ENCODE measurements at places on chromosomes 16 and 17.

DNA sequence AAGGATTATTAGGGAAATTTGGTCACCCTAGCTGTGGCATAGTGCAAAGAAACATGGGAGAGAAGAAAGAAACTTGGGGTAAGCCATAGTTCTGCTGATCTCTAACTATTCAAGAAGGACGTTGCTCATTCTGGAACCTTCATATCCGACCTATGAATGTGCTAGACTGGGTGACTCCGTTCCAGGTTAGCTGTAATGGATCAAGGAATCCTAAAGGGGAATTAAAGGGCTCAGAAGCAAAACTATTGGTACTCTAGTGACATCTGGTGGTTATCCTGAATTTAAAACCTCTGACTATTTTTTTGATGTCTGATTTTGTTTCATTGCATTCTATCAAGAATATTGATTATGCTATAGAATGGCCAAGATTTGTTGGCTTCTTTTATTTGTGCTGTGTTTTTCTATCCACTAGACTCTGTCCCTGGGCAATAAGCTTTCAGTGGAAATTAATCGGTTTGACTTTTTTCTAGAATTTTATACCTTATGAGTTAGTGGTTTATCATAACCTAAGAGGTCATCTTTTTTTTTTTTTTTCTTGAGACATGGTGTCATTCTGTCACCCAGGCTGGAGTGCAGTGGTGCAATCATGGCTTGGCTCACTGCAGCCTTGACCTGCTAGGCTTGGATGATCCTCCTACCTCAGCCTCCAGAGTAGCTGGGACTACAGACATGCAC is 19.5 kb downstream of the PCTP start:
- no peak for DNase-seq

- DNase-seq, result no peak
These were observed 85.6 kb downstream of the TTC19 start for GRCh38 chr17:16085066-16085699.

DNA sequence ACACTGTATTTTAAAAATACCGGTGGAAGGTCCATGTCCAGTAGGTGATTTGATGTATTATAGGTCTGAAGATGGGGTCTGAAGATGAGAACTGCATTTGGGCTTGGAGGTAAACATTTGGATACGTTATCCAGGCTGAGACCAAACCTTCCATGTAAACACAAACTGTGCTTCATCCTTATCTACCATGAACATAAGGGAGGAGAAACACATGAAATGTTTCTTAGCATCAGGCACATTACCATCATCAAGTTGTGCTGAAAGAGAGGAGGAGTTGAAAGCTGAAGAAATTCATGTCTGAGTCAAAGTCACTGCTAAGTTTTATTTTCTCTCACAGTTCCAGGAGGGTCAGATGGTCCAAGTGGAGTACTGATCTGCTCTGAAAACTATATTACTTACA is 11.4 kb downstream of the SF3B3 start:
- DNase-seq, result no peak

DNA sequence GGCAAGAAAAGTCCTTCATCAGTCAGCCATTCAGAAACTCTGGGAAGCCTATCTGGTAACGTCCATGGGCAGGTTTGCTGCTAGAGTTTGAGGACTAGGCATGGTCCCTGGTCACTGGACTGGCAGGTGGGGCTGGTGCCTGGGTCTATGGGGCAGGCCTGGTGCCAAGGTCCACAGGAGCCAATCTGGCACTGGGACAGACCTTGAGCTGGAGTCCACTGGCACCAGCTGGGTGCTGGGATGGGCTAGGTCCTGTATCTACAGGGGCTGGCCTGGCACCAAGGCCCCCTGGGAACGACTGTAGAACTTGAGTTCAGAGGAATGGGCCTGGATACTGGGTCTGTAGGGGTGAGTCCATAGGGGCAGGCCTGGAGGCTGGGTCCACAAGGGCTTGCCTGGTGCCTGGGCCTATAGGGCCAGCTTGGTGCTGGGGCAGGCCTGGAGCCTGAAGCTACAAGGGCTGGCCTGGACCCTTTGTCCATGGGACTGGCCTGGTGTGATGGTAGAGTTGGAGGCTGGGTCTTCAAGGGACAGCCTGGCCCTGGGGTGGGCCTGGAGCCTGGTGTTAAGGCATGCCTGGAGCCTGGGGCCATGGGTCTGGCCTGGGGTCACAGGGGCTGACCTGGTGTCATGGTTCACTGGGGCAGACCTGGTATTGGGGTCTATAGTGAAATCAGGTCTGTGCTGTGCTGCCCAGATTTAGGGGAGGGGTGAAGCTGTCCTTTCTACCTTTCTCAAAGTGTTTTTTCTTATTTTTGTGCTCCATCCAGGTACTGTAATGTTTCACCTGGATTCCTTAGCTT is 30.5 kb upstream of the NKD1 start:
- no peak for DNase-seq

DNA sequence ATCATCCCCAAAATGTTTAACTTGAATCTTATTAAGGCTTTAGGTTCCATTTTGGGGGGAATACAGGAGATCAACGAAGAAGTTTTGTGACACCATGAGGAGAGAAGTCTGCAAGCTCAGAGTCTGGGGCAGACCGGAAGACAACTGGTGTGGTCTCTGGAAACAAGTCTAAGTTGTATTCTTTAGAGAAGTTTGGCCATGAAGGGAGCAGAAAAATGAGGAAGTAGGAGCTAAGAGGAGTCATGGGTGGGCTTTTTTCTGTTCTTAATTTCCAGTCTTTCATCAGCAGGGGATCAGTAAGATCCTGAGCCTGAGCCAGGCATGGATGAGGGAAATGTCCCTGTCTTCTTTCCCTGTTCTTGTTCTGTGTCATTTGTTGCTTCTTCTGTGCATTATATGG is 35.8 kb upstream of the NF1 start:
- peak; percentile 21 for DNase-seq

- no peak for DNase-seq
These were observed 21.4 kb downstream of the CDH5 start for GRCh38 chr16:66387817-66388332.

DNA sequence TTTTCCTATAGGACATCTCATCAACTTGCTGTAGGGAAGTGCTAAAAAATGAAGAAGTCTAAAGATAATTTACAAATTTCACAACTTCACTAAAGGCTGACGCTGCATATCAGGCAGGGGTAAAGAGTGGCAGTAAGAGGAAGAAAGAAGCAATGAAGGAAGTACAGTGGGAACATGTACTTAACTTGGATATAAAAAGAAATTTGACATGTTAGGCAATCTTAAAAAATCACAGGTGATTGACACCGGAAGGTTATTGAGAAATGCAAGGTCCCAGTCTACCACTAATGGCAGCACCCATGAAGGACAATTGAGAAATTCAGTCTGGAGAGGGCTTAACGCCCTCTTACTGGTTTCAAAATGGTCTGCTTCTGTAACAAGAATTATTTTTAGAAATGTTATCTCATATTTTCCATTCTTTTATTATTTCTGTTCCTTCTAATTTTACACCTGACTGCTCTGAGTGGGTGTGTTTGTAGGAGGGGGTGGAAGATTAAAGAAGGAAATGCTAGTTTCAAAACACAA is 358.1 kb downstream of the KCNJ2 start:
- peak; percentile 45 for DNase-seq

DNA sequence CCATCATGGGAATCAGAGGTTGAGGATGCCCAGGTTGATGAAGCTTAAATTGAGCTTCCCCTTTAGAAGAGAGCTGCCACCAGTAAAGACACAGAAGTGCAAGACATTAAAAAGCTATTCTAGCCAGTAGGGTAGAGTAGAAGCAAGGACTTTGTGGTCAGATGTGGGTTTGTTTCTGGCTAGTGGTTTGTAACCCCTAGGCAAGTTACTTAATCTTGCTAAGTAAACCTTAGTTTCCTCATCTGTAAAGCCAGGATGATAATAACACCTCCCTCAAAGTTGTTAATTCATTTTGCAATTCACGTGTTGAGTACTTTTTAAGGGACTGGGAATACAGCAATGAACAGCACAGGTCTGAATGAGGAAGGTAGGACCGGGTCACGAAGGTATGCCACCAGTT is 3.6 kb downstream of the SNTB2 start:
- DNase-seq, result no peak

- no peak for DNase-seq
These were observed 62.4 kb downstream of the NT5M start for GRCh38 chr17:17365476-17366110.

GRCh38 chr17:63446753-63447470 is 806 bp upstream of the CYB561 start:
- DNase-seq, result no peak

GRCh38 chr16:27221576-27222248 is 18.4 kb downstream of the KDM8 start:
- DNase-seq, result no peak

- DNase-seq, result no peak
These were observed 19.3 kb upstream of the CFAP20 start for GRCh38 chr16:58148526-58148925.

DNA sequence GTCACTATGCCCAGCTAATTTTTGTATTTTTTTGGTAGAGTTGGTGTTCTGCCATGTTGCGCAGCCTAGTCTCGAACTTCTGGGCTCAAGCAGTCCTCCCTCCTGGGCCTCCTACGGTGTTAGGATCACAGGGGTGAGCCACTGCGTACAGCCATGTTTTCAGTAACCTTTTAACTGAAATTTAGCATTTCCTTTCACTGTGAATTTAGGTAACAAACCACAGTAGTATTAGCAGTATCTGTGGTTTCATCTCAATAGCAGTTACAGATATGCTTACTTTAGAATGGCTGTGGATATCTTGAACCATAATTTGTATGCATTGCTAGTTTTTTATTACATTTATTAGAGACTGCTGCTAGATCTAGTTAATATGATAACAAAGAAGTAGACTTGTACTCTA is 4.3 kb upstream of the RANGRF start:
- DNase-seq, result no peak

DNA sequence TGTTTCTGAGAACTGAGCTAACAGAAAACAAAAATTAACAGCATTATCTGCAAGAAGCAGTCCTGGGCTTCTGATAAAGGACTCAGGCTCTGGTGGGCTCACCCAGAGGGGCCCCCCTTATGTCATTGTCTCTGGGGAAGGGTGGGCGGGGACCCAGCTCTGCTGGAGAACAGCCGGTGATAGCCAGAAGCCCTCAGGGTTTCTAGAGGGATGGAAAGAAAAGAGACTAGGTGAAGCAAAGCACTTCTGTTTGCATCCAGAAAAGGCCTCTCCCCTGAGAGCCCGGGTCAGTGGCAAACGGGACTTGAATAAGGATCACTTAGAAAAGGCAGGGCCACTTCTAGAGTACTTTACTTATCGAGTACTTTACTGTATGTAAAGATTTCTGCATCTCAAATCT is 7.0 kb upstream of the CDC42EP4 start:
- no peak for DNase-seq

DNA sequence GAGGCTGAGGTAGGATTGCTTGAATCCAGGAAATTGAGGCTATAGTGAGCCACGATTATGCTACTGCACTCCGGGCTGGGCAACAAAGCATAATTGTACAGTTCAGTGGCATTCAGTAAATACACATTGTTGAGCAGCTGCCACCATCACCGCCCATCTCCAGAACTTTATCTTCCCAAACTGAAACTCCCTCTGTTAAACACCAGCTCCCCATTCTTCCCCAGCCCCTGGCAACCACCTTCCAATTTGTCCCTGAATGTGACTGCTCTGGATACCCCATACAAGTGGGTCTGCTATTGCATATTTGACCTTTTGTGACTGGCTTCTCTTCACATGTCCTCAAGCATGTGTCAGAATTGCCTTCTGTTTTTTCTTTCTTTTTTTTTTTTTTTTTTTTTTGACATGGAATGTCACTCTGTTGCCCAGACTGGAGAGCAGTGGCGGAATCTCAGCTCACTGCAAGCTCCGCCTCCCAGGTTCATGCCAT is 2.9 kb downstream of the RPL38 start:
- DNase-seq, result no peak

DNA sequence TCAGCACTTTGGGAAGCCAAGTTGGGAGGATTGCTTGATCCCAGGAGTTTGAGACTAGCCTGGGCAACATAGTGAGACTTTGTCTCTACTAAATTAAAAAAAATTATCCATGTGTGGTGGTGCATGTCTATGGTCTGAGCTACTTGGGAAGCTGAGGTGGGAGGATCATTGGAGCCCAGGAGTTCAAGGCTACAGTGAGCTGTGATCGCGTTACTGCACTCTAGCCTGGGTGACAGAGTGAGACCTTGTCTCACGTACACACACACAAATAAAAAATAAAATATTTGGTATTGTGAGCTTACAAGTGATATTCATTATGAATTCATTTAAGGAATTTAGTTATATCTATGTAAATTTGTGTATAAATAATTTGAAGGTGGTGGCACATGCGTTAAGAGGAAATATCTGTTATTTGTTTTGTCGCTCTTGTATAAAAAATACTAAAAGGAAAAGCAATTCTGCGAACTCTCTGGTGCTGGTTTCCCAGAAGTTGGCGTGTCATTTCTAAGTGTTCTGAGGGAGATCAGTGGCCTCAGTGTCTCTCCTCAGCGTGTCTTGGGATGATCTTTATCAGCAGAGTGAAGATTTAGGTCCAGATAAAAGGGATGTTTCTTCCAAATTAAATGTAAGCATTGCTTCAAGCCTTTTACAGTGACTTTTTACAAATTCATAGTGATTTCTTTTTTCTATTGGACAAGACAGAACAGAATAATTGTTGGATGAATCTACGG is 187.6 kb downstream of the FTO start:
- no peak for DNase-seq

GRCh38 chr16:50692999-50693781 is at the start of gene NOD2:
Gene NOD2 (plus strand): TSS chr16:50693606. CDS start chr16:50699496, 5,890 bp downstream.
- DNase-seq, result no peak

DNA sequence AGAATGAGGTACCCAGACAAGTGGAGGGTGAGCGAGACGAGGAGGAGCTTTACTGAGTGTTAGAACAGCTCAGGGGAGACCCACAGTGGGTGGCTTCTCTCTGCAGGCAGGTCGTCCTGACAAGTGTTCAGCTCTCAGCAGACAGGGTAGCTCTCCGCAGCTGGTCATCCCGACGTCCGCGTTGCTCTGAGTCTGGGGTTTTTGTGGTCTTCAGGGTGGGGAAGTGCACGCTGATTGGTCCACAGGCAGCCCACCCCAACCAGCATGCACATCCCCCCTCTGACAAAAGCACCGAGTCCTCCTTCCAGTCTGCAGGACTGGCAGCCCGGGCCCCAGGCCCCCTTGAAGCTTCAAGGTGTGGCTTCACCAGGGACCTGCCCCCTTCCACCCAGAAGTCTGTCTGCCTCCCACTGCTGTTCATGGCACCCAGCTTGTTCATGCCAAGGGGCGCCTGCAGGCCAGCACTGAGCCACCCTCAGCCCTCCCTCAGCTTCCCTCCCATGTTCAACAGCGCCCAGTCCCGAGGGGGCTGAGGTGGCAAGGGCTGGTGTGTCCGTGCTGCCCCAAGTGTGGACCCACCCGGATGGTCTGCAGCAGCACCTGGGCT is 19.9 kb upstream of the WDR45B start:
- DNase-seq, result no peak

DNA sequence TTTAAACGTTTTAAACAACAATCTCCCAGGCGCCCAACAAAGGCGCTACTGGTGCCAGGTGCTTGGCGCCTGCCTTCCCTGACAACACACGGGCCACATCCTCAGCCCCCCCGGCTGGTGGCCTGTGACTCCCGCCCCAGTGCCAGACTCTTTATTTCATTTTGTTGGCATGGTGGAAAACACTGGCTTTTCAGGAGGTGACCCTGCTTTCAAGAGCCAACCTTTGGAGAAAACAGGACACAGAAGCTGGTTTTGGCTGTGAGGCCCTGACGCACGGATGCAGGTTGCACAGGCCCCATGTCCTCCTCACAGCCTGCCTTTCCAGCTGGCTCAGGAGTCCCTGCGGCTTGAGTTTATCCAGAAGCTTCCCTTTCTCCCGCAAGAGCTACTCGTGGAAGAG is 100.0 kb downstream of the METRNL start:
- no peak for DNase-seq
